ENCODE measurements at places on chromosomes 2 and 18.

- DNase-seq = no peak
Observed at GRCh38 chr2:98895221-98895620, 40.8 kb downstream of the CRACDL start.

DNA sequence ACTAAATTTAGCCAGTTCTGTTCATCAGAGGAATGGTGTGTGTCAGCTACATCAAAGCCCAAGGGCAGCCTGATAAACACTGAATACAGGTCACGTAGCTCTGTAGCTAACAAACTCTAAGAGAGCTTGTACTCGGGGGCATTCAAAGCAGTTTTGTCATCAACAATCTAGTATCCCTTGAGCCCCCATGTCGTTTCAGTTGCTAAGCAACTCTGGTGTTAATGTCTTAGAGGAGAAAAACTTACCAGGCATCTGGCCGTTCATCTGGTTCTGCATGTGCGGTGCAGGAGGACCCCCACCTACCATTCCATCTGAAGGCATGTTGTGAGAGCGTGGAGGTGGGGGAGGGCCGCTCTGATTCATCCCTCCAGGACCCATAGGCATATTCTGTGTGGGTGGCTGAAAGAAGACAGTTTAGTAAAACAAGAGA lies 33.1 kb downstream of the SS18 start:
- no peak for DNase-seq

GRCh38 chr18:55546851-55547704 lies 40.9 kb downstream of the TCF4 start:
- DNase-seq = no peak

GRCh38 chr2:99032786-99033185 lies 96.8 kb upstream of the CRACDL start:
- DNase-seq = no peak

- no peak for DNase-seq
Observed at GRCh38 chr2:68721482-68722101, 13.0 kb upstream of the ARHGAP25 start.

- peak; percentile 48 for DNase-seq
Observed at GRCh38 chr2:148643998-148644882, at the start of gene EPC2. TSS of gene EPC2 (plus strand) at chr2:148644751. CDS start at chr2:148645018, 267 bp downstream.

All from CMK (cell line).